HFFc6 (cell line): ENCODE measurements at places on chromosomes 5 and 9.

GRCh38 chr9:117411547-117411946 lies 3.3 kb downstream of the ASTN2 start:
- no peak for DNase-seq

DNA sequence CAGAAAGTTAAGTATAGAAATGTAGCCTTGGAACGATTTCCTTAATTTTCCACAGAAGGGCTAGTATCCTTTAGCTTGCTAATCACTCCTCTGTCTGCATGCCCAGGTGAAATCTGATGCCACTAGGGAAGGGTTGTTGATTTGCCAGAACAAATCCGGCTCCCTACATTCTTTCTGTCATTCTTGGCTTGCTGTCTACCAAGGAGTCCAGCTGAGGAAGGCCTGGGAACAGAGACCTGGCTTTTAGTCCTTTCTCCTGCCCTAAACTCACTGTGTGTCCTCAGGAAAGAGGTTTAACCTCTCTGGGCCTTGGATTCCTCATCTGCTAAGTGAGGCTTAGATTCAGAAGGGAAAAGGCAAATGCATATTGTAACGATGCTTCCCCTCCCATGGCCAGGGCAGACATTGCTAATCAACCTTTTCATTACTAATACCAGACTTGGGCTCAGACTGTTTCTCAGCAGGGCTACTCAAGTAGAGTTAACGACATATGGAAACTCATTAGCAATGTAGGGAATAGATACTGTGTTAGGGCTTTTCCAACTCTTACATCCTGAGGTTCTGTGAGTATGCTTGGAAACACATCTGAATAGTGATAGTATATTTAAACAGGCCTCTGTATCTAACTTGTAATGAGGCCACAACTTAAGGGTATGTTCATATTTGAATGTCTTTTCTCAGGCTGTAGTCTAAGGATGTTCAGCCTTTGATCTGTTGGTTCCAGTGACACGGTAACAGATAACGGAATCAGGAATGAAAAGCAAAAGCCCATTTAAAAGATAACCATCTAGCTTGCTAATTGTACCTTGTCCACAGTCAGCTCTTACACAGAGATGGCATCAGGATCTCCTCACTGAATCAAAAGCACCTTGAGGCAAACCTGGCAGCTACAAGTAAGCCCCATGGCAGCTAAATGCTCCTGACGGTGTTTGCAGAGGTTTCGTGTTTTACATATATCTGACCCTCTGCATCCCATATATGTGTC lies 4.1 kb downstream of the GALNT10 start:
- DNase-seq = peak; percentile 43

DNA sequence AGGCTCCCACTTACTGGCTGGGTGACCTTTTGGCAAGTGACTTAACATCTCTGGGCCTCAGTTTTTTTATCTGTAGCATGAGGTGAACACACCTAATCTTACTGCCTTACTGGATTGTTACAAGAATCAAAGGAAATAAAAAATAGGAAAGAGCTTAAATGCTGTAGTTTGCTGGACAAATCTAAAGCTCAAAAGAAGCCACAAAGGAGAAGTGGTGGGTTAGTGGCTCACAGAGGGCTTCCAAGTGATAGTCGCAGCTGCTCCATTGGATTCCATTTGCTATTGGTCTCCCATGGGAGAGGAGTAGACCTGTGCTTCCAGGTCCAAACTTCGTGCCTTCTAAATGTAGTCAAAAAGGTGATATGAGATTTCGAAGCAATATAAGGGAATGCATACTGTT lies 123.6 kb downstream of the SEMA6A start:
- no peak for DNase-seq

GRCh38 chr9:97484134-97484533 lies 17.3 kb upstream of the TMOD1 start:
- DNase-seq = no peak
